Right ventricle myocardium superior (tissue), 1 donor: ENCODE measurements at places on chromosomes 11 and 22. TPM values are rescaled to one million over a fixed set of nuclear protein-coding genes. Genes with fewer than 3 reads are reported as not detected.

SGSM1 gene
- total RNA-seq = 9.2 TPM

- no peak for DNase-seq
Observed at GRCh38 chr11:1494650-1495049, 8.1 kb upstream of the MOB2 start.

DNA sequence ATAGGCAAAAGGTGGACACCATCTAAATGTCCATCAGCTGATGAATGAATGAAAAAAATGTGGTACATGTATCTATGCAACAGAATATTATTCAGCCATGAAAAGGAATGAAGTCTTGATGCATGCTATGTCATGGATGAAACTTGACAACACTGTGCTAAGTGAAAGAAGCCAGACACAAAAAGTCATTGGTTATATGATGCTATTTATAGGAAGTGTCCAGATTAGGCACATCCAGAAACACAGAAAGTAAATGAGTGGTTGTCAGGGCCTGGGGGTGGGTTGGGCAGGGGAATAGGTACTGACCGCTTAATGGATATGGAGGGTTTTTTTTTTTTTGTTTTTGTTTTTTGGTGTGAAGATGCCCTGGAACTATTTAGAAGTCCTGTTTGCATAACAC lies 21.7 kb upstream of the MN1 start:
- DNase-seq = no peak

RFPL3 gene
- total RNA-seq = not detected

- peak; percentile 34 for DNase-seq
Observed at GRCh38 chr11:65107751-65108468, 3.8 kb upstream of the TM7SF2 start.

OR4C12 gene
- not detected for total RNA-seq

GRCh38 chr11:85843929-85844328 lies 11.3 kb upstream of the CCDC83 start:
- no peak for DNase-seq

DNA sequence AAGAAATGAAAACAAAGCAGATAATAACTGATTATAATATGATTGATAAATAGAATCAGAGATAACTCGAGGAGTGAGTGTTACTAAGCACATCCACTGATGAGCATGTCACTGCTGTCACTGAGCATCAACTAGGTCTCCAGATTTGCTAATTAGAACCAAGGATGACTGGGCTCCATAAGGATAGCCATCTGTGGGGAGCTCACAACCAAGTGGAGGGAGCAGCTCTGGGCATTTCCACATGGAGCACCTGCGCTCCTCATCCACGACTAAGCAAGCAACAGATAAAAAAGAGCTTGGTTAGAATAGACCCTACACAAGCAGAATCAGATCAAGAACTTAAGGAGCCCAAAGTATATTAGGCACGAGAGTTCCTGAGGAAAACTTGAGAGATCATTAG lies 396.0 kb upstream of the B3GAT1 start:
- DNase-seq = no peak

DNA sequence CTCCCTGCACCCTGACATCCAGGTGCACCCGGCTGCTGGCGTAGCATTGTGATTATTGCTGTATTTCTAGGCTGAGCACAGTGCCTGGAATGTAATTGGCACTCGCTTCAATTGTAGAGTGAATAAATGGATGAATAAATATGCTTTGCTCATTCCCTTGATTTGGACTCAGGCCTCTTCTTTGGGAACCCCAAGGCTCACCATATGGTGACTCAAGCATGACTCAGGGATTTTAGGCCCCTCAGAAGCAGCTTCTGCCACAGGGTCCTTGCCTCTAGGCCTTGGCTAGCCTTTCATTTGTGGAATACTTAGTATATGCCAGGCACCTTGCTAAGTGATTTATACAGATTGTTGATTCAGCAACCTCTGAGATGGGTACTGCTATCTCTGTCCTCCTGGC lies 78.9 kb downstream of the GRIK4 start:
- DNase-seq = no peak

GRCh38 chr11:122628810-122629555 lies 26.5 kb upstream of the UBASH3B start:
- peak; percentile 78 for DNase-seq

DNA sequence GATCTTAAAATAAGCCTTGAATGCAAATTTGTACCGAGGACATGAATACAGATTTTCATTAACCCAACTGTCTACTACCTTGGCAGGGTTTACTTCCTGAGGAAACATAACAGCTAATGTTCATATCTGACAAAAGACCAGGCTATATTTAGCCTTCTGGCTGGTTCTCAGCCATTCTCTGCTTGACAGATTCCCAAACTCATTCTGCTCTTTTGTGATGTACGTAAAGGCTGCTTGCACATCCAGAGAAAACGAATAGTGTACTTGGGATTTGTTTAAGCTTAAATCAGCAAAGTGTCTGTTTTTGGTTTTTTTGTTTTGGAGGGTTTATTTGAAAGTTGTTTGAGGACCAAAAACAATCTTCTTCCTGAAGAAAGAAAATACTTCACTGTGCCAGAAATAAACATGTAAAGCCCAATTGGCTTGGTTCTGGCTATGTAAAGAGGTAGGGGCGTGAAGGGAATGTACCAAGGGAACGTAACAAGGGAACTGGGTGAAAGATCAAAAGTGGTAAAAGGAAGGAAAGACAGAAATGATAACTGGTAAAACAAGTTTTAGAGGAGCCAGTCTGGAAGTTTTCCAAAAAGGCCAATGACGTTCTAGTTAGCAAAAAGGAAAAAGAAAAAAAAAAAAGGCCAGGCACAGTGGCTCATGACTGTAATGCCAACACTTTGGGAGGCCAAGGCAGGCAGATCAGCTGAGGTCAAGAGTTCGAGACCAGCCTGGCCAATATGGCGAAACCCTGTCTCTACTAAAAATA lies 21.4 kb upstream of the CRTAM start:
- DNase-seq = no peak

XKR3 gene
- total RNA-seq = not detected

DNA sequence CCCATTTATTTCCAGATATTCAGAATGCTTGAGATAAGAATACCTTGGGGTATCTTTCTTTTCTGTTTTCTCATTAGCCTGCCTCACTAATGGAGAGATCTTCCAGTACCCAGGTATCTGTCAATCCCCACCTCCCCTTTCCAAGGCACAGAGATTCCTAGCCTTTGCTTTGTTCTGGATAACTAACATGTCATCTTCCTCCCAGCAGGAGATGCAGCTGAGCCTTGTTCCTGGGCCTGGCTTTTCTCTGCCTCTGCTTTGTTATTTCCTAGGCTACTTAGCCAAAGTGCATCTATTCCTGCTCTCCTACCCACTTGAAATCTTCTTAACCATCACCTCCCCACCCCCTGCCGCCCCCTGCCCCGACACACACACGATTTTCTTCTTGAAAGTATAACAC lies 297.1 kb downstream of the NELL1 start:
- no peak for DNase-seq

- no peak for DNase-seq
Observed at GRCh38 chr11:103110391-103110790, 1.2 kb downstream of the DYNC2H1 start.

DNA sequence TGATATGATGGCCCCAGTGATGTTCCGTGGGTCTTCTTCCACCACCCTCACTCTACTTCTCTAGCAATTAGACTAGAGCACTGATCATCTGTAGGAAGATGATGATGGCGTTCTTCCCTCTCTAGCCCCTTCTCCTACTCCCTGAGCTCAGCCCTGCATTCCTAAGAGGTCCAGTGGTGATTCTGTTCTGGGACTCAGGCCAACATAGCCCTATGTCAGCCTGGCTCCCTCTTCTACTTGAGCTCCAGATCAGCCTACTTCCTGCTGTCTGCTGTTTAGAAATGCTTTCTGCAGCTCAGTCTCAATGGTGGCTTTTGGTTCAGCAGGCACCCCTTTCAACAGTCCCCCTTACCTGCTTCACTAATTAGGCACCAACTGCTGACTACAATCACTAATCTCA lies 86.1 kb upstream of the ZBED5 start:
- DNase-seq = no peak

- DNase-seq = no peak
Observed at GRCh38 chr22:49352361-49353169, 475.1 kb downstream of the BRD1 start.

DNA sequence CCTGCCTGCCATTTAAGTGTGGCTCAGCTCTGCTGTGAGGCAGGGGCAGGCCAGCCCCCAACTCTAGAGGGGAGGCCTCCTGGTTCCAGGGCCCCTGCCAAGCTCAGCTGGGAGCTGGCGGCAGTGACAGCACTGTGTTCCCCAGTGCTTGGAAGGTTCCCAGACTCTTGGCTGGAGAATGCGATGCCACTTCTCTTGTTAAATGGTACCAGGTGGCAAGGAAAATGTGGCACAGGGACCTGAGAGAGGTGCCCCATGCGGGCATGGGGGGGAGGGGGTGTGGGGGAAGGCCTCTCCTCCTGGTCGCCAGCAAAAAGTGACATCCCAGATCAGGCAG lies 8.4 kb upstream of the TNFRSF13C start:
- DNase-seq = peak; percentile 69

TPBGL gene
- 0.11 TPM for total RNA-seq

DNA sequence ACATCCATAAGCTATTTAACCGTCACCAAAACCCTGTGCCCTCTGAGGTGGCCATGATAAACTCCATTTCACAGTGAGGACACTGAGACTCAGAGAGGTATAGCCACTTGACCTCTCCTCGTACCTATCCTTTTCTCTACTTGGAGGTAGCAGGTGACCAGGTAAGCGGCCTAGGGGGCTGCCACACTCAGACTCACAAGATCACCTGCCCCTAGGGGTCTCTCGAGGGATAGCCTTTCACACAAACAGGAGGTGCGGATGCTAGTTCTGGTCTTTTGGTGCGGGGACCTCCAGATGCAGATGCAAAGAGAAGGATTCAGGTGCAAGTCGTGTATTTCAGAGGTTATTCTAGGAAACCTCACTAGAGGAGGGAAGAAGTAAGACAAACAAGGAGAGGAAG lies 14.6 kb downstream of the MS4A18 start:
- DNase-seq = no peak

- no peak for DNase-seq
Observed at GRCh38 chr22:39524089-39524752, 3.9 kb downstream of the ATF4 start.

KCNA4 gene
- 2.1 TPM for total RNA-seq

GRCh38 chr11:68353118-68353517 lies 40.7 kb downstream of the LRP5 start:
- no peak for DNase-seq

DNA sequence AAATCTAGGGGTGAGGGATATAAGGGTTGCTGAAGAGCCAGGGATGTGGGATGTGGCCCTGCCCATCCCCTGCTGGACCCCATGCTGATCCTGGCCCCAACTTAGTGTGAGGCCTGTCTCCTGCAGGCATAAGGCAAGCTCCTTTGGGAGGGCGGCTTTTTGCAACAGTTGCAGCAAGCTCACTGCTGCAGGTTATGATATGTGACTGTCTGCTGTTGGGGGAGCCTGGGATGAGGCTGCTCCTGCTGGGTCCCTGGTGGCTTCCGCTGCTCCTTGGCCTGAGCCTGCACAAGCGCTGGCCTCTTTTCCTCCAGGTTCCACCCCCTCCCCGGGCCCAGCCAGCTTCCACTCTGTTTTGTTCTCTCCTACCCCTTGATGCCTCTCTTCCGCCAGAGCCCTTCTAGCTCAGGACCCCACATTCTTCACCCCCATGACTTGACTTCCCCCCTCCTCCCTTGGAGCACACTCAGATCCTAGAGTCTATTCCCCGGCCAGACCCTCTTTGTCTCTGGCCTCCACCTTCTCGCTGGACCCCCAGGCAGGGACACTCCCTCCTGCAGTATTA lies 35.0 kb upstream of the SYT13 start:
- no peak for DNase-seq

DNA sequence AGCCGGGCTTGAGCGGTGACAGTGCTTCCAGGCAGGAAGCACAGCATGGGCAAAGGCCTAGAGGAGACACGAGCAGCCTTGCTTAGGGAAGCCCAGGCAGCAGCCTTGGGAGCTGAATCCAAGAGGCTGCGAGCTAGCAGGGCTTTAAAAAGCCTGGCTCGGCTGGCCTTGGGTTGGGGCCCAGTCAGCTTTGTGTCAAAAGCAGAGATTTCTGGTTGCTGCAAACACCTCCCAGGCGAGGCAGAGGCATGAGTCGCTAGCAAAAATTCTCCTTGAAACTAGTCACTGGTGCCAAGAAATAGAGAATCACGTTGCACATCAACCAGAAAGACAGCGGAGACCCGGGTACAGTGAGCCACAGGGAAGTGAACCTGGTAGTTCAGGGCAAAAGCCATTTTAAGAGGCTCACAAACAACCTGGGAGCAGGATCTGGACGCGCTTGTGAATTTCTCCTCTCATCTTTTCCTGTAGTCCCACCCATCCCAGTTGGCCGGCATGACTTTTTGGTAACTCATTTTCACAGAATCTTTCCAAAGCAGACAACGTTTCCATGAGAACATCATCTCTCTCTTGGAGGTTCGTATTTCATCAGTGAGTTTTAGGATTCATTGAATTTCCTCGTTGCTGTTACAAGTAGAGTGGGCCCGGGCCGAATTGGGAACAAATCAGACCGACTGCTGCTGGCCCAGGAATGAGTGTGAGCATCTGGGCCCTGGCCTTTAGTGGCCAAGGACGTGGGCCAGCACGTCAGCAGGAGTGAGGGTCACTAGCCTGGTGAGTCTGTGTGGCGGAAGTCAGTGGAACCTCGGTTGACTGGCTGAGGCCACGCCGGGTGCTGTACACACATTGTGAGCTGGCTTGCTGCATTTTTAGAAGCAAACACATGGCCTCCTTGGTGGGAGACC lies 16.4 kb upstream of the FGF4 start:
- DNase-seq = no peak

DNA sequence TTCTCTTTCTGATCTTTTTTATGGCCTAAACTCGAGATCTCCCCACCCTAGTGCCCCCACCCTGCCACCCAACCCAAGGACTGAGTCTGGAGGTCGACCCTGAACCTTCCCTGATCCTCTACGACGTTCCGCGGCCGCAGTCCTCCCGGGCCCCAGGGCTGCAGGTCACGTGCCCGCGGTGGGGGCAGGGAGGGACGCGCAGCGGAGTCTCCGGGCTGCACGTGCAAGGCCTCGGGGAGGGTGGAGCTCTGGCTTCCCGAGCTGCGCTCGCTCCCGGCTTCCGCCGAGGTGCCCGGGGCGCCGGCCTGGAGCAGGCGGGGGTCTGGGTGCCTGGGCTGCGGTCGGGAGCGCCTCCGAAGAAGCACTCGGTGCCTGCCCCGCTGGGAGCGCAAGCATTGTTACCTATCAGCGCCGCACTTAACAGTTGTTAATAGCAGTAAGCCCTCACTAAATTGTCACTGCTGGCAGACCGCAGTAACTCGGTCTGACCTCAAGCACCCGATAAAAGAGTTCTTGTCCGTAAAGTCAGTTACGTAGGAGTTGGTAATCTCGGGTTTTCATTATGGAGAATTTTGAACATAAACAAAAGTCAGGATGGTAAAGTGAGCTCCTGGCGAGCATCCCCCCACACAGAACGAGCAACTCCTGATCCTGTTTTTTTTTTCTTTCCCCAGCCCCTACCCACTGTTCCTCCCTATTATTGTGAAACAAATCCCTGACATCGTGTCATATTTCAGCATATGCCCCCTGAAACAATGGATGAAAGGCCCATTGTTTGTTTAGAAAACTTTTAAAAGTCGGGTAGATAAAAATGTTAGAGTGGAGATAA lies 69.7 kb upstream of the EP300 start:
- peak; percentile 96 for DNase-seq
